Fibroblast of mammary gland (primary cell): ENCODE measurements at places on chromosomes 7 and 10.
A peak's percentile ranks its signal among the peaks of the same experiment; 100 is the strongest.

- no peak for DNase-seq
These were observed 27.4 kb upstream of the CYTH3 start for GRCh38 chr7:6299774-6300173.

DNA sequence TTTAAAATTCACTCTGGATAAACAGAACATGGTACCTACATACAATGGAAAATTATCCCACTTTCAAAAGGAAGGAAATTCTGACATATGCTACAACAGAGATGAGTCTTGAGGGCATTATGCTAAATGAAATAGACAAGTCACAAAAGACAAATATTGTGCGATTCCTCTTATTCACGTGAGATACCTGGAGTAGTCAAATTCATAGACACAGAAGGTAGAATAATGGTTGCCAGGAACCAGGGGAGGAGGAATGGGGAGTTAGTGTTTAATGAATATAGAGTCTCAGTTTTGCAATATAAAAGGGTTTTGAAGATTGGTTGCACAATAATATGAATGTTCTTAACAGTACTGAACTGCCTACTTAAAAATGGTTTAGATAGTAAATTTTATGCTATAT is 69.8 kb upstream of the WAC start:
- DNase-seq, result no peak

- DNase-seq, result no peak
These were observed 14.8 kb upstream of the ANKRD1 start for GRCh38 chr10:90935581-90936275.

DNA sequence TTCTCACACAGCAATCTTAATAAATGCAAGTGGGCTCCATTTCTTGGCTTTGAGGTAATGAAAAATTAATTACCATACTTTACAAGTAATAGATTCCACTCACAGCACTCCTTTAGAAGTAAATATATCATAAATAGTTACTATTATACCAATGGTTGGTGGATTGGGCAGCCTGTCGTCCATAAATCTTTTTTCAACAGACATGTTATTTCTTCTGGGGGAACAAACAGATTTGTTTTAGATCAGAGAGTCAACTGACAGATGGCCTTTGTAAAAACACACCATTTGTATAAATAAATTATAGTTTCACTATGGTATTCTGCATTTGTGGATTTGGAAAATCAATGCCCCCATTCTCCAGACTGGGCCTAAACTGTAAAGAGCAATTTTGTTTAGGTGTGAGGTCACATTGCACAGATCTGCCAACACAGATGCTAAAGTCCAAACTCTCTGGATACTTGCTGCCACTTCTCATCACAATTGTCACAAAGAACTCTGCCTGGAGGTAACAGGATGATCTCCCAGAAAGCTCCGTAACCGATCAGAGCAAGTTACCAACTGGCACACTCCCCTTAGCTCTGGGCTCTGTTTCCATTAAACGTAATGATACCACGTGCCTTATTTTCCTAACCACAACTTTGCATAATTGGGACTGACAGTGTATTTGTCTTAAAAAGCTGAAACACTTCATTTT is 4.5 kb upstream of the MACROH2A2 start:
- DNase-seq, result no peak

DNA sequence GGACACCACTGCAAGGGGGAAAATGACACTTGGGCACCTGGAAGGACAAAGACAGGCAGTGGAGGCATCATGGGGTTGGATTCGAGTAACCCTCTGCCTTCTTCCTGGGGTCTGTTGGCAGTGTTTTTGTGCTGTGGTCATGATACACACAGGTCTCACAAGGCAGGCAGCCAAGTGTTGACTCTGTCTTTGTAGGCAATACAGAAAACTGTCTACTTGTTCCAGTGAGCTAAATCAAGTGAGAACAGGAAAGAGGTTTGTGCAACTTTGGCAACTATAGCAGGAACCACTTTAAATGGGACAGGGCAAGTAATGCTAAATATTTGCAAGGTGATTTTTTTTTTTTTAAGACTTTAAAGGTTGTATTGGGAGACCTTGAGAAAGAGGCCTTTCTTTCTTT is 578.6 kb upstream of the GALNT17 start:
- peak; percentile 5 for DNase-seq

DNA sequence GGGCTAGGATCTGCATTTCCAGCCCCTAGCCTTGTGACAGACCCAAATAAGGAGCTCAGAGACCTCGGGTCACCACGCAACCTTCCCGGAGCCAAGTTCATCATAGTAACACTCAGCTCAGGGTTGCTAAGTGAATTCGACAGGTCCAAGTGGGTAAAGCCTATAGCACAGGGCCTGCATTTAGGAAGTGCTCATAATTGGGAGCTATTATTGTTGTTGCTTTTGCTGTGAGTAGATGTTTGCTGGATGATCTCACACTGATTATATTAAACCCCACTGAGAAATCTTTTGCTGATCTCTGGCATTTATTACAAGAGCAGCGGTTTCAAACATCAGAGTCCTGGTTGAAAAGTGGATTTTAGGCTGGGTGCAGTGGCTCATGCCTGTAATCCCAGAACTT is 20.3 kb upstream of the SAR1A start:
- peak; percentile 43 for DNase-seq

GRCh38 chr10:54808186-54808935 is 7.3 kb upstream of the PCDH15 start:
- DNase-seq, result no peak

DNA sequence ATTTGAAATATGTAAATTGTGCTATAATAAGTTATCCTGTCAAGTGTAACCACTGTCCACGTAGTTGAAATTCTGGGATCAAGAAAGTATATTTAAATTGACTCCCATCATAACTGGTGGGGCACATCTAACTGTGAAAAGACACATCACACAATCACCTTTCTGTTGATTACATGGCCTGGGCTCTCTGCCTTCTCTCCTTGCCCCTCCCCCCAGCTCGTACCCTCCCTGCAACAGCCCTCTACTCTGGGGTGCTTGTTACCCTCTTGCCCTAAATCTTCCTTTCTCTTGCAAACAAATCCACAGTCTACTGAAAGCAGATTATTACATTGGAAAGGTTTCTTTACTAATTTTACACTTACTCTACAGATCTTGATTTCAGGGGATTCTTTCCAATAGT is 56.3 kb downstream of the CCDC186 start:
- no peak for DNase-seq

- DNase-seq, result no peak
These were observed 9.8 kb downstream of the RBP4 start for GRCh38 chr10:93591065-93591808.

DNA sequence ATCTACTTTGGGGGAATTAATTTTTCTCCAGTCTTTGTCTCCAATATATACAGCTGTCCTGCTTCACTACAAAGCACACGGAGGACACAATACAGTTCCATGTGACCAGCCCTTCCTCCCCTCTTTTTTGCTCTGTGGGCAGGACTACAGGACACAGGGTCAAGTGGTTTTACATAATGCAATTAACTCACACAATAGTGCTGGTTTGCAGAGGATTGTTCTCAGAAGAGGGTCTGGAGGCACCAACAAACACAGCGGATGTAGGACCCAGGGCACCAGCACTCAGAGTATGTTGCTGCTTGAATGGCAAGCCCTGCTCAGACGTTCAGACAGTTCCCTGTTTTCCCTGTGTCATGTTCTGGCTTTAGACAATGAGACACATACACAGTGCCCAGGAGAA is 52.0 kb upstream of the NPTX2 start:
- no peak for DNase-seq

- DNase-seq, result peak; percentile 60
These were observed 74.6 kb upstream of the FRMD4A start for GRCh38 chr10:14405076-14406065.

GRCh38 chr7:157358041-157358752 is 21.4 kb downstream of the DNAJB6 start:
- DNase-seq, result no peak

DNA sequence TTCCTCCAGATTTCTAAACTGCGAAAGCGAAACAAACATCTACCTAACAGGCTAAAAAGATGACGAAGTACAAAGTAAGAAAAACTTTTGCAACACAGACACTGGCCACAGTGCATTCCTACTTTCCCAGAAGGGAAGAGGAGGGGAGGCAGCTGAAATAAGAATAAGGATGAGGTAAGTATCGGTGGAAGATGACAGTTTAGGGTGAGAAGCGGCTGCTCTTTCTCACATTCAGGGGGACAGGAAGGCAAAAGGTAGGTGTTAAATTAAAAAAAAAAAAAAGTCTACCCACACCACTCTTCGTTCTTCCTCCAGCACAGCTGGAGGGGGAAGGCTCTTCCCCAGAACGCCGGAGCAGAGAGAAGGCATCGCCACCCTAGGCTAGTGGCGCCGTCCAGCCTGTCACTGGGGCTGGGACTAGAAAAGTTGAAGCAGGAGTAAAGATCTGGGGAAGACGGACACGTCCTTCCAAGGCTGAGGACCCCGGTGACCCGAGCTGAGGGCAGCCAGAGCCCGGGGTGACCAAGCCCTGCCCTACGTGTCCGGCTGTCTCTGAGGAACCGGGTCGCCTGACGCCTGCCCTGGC is 846 bp downstream of the DNAJC1 start:
- peak; percentile 67 for DNase-seq

DNA sequence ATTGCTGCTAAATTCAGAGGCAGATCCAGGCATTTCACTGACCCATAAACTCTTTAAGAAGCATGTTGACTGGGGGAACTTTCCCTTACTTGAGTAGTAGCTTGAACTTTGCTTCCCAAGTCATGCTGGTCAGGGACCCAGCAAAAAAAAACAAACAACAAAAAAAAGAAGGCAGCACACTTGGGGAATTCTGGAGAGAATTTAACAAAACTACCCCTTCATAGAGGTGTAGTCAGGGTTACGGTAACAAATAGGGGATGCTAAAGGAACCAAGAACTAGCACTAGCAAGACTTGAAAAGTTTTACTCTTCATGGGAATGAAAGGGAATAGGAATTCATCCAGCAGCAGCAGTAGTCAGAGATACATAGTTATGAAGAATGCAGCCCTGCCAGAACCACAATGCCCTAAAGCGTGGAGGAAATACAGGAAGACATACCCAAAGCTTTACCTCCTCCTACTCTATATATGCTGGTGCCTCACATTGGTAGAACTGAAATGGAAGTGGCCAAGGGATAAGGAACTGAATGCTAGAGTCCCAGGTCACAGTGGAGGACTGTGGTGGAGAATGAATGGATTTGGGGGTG is 67.3 kb downstream of the PHYHIPL start:
- DNase-seq, result no peak
